Esophagus mucosa (tissue), 1 donor: ENCODE measurements at places on chromosomes 13 and 19. TPM values are rescaled to one million over a fixed set of nuclear protein-coding genes. Genes with fewer than 3 reads are reported as not detected.

Gene KLHL1
- total RNA-seq, result not detected

Gene CHMP2A
- 98.8 TPM for total RNA-seq

Gene PNMA8A
- total RNA-seq, result 0.12 TPM

Gene PCDH8
- 0.04 TPM for total RNA-seq

Gene EFNB2
- 16.8 TPM for total RNA-seq

Gene RNF225
- total RNA-seq, result 14.7 TPM

Gene THAP8
- 3.0 TPM for total RNA-seq

Gene LILRB2
- 0.84 TPM for total RNA-seq

Gene BRCA2
- 7.3 TPM for total RNA-seq

Gene MPND
- total RNA-seq, result 22.0 TPM

Gene CLEC11A
- total RNA-seq, result 2.7 TPM

Gene CRX
- total RNA-seq, result not detected

Gene NMRK2
- not detected for total RNA-seq

Gene FAAP24
- 3.8 TPM for total RNA-seq

Gene SACS
- 6.7 TPM for total RNA-seq

Gene WASF3
- 2.0 TPM for total RNA-seq

Gene IGFLR1
- total RNA-seq, result 2.4 TPM

Gene KIR3DL2
- total RNA-seq, result not detected

Gene RFXAP
- 2.6 TPM for total RNA-seq

Gene FGF22
- 0.12 TPM for total RNA-seq

Gene LILRB4
- 0.48 TPM for total RNA-seq

Gene IZUMO2
- total RNA-seq, result not detected

Gene RUBCNL
- total RNA-seq, result 0.44 TPM

Gene KL
- 0.24 TPM for total RNA-seq

Gene SYNGR4
- total RNA-seq, result not detected

Gene TGFBR3L
- total RNA-seq, result 0.72 TPM

Gene FGF21
- total RNA-seq, result not detected

Gene NKG7
- total RNA-seq, result not detected

Gene TUBA3C
- not detected for total RNA-seq

Gene CCDC159
- 7.4 TPM for total RNA-seq

Gene JAK3
- total RNA-seq, result 2.0 TPM

Gene RNF17
- total RNA-seq, result not detected
